ENCODE measurements at places on chromosomes 5 and 9.

GRCh38 chr5:42590566-42590965 is 166.1 kb upstream of the CCDC152 start:
- no peak for DNase-seq

DNA sequence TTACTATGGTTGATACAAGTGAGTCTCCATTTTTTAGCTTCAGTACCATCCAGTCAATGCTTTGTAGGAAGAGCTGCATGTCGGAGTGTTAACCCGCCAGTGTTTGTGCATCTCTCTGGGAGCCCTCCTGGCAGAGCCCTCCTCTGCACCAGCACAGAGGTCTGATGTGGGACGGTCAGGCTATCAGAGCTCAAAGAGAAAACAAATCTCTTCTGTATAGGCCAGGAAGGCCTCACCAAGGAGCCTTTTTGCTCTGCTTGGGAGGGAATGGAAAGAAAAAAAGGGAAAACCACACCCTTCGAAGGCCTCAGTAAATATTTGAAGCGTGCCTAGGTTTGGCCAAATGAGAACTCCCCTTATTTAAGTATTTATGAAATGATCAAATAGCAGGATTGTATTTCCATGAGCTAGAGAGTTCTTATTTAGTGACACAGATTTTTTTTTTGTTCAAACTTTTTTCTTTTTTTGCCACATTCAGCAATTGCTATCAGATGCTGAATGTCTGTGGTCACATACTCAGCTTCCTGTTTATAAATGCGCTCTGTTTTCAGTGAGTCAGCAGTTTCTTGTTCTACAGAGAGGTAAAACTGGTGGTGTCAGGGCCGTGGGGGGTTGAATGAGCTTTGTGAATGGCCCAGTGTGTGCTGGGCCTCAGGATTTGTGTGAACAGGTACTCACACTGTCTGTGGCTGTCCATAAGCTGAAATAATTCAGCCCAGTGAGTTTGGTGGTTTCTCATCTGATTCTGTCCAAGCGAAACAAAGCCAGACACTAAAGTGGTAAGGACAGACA is 226.6 kb downstream of the SNX18 start:
- DNase-seq = peak; percentile 32

DNA sequence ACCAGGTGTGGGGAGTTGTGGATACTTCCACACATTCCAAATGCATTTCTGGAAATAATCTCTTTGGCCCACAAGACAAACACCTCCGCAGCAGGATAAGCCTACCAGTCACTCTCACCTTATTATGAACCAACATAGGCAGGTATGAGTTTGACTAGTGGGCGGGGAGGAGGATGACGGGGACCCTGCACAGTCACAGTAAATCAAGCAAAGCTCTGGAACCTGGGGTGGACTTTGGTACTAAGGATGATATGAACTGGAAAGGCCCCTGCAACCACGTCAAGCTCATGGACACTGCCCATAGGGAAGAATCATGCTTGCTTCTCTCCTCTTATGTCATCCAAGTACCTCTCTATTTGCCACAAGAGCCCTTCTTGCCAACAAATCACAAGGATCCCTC is 259.4 kb downstream of the HSPA4 start:
- DNase-seq = no peak

DNA sequence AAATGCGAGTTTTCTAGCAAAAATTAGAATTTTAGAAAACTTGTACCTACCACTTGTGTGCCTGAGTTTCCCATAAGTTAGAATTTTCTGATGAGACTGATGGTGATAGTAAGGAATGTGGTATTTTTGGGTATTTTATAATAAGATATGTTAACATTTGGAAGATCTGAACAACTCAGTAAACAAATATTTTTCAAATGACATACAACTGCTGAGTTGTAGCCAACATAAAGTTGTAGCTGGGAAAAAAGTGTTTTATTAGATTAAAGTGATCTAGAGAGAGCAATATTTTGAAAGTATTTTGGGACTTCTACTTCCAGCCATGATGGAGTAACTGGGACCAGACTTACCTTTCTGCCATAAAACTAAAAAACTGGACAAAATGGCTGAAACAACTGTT is 37.9 kb downstream of the GEMIN5 start:
- DNase-seq = no peak

DNA sequence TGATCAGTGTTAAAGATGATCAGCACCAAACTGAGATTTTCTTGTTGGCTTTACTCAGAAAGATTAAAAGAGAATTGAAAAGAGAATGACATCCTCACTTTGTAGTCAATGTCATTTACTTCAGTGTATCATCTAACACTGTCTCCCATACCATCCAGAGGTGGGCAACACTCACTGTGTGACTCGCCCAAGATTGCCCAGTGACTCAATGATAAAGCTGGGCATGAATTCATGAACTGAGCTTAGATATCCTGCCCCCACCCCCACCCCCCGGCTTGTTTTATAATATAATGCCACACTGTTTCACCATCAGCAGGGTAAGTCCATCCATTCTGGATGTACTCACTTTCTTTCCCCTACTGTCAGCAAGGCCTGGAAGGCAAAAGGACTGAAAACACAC is 242.2 kb downstream of the FAM114A2 start:
- no peak for DNase-seq

DNA sequence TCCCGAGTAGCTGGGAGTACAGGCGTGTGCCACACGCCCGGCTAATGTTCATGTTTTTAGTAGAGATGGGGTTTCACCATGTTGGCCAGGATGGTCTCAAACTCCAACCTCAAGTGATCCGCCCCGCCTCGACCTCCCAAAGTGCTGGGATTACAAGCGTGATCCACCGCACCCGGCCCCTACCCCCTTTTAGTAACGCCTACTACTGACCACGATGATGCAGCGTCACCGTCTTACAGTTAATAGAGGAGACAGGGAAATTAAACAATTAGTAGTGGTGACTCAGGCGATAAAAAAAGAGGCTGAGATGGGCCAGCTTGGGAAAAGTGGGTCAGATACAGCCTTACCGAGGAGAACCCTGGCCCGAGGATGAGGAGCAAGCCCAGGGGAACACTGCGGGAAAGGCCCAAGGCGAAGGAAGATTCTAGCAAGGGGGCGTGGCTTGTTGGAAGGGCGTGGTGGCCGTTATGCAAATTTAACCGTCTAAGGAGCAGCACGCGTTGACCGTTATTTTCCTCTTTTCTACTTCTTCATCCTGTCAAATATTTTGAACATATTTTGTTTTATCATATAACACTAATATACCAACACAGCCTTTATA is 1.6 kb upstream of the SETX start:
- no peak for DNase-seq

GRCh38 chr9:135552698-135553171 is 6.8 kb downstream of the OBP2A start:
- no peak for DNase-seq

DNA sequence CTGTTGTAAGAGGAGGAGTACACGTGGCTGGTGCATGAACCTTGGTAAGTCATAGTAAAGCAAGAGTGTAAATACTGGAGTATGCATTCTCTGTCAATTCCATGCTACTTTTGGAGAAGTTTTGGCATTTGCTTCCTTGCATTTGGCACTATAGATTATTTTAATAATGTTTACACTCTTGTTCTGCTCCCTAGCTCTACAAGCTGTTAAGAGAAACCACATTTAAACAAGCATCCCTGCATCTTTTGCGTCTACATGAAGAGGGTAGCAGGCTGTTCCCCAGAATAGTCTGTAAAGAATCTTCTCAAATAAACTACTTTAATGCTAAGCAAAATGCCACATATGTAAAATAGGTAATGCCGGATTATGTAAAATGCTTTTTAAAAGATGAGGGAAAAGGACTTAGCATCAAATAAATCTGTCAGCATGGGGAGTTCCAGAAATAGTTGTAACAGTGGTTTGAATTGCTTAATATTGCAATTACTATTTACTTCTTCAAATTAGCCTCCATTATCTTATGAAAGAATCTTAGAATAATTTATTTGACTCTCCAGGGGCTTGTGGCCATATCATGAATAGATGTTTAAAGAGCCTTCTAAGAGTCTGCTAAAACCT is 2127.3 kb upstream of the WWC1 start:
- DNase-seq = no peak

GRCh38 chr9:36934478-36935065 is 99.5 kb downstream of the PAX5 start:
- peak; percentile 6 for DNase-seq

DNA sequence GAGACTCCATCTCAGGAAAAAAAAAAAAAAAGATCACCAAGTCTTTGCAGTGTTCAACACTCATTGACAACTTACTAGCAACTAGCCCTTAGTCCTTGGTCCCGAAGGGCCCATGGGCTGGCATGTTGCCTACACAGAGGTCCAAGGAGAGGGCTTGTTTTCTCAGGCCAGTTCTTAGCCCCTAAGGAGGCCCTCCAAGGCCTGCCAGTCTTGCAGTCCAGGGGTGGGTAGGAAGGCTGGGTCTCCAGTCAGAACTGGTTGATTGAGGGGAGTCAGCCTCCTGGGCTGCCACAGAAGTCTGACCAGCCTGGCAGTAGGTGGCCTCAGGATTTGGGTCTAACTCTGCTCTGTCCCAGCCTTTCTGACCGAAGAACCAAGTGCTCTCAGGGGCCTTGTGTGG is 32.7 kb downstream of the IER5L start:
- no peak for DNase-seq

DNA sequence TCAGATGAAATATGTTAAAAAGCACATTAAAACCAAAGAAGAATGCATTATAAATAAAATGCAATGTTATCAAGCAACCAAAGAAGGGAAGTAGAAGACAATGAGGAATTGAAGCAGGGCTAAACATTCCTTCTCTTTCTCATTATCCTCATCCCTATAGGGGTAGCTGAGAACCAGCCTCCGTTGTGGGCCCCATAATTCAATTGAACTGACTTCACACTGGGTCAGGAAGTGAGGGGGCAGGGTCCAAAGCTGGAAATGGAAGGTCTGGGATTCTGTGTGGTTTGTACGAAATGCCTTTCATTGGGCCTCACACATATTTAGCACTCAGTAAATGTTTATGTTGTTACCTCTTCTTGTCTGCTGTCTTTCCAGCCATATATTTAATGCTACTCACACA is 220.4 kb upstream of the CD180 start:
- no peak for DNase-seq

DNA sequence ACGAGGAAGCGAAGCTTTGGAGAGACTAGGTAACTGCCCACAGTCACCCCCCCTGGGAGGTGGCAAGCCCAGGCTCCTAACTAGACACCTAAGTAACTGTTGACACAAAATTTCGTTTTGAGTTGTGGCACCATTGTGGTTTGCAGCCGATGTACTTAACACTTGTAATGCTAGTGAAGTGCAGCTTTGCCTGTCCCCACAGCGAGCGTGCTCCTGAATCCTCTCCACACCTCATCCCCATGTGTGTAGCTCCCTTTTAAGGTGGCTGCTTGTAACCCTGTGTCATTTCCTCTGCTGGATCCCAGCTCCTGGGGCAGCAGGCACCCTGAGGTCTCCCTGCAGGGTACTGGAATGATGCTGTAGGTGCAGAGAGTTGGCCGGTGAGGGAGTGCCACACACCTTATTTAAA is 114.9 kb downstream of the TRIO start:
- no peak for DNase-seq

DNA sequence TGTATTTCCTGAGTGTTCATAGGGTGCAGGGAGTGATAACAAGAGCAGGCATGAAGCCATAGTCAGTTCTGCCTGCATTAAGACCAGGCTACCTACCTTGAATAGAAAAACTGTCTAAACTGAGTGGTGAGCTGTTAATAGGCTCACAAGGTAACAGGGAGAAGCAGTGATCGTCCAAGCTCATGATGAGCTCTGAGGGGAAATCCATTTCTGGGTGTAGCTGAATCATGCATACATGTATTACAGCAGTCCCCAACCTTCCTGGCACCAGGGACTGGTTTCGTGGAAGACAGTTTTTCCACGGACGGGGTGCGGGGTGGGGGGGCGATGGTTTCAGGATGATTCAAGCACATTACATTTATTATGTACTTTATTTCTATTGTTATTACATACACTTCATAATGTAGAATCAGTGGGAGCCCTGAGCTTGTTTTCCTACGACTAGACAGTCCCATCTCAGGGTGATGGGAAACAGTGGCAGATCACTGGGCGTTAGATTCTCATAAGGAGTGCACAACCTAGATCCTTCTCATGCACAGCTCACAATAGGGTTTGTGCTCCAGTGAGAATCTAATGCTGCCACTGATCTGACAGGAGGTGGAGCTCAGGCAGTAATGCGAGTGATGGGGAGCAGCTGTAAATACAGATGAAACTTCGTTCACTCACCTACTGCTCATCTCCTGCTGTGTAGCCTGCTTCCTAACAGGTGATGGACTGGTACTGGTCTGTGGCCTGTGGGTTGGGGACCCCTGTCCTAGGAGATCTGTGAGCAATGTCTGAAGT is 100.0 kb upstream of the IL6ST start:
- no peak for DNase-seq

DNA sequence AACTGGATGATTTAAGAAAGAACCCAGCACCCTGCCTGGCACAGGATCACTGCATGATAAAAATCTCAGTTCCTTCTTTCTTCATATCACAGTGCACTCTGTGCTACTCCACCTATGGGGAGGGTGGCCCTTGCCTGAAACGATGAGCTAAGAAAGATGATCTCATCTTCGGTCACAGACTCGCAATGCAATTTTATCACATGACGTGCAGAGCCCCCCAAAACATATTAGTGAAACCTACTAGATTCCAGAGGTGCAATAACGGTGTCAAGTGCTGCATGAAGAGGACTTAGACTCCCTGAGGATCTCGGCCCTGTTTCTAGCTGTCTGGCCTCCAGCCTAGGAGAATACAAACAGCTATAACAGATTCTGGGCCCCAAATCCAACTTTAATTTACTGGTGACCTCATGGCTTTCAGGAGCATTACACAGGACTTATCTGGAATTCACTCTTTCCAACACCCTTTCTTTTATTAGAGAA is 104.0 kb downstream of the EBF1 start:
- DNase-seq = no peak

DNA sequence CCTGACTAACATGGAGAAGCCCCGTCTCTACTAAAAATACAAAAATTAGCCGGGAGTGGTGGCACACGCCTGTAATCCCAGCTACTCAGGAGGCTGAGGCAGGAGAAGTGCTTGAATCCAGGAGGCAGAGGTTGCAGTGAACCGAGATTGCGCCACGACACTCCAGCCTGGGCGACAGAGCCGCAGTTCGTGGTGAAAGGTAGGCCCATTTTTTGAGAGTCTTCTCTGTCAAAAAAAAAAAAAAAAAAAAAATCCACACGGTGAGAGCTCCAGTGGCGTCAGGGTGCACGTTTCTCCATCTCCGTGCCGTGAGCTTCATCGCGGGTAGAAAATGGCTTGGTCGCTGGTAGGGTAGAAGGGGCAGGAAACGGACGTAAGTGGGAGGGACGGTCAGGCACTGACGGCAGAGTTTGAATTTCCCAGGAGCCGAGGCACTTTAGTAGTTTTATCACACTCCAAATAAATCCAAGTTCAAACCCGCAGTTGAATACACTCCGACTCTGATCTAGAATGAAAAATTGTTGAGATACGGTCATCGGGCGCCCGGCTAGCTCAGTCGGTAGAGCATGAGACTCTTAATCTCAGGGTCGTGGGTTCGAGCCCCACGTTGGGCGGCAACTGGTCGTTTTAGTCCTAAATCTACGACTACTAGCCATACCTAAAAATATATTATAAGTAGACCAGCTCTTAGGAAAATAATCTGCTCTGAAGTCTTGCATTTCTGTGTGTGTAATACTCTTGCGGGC is 2.4 kb upstream of the TRIM7 start:
- no peak for DNase-seq

GRCh38 chr9:15469406-15469805 is 41.4 kb downstream of the PSIP1 start:
- peak; percentile 43 for DNase-seq

Data from DMS53 (cell line).